ENCODE measurements at places on chromosomes 2 and 18.

GRCh38 chr2:40405465-40405864 lies 46.4 kb downstream of the SLC8A1 start:
- no peak for DNase-seq

- DNase-seq: peak; percentile 87
Measured at GRCh38 chr18:12391487-12392165, 14.6 kb upstream of the AFG3L2 start.

DNA sequence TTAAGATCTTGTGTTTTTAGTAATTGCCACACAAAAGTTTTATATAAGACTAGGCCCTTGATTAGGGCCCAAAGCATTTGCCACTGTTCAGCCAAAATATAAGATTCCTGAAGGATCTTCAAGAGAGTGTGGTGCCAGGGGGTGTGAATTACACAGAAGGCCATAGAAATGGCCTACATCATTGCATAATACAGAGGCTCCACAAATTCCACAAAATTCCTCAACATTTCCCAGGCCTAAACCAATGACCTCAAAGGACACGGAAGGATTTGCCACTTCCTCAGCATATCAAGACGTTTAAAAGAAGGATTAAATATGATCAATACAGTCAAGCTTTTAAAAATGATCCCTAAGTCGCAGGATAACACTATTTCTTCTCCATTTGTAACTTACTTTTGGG lies 24.1 kb downstream of the COL6A3 start:
- DNase-seq: no peak

- no peak for DNase-seq
Measured at GRCh38 chr2:206127656-206128055, 31.6 kb downstream of the NDUFS1 start.

DNA sequence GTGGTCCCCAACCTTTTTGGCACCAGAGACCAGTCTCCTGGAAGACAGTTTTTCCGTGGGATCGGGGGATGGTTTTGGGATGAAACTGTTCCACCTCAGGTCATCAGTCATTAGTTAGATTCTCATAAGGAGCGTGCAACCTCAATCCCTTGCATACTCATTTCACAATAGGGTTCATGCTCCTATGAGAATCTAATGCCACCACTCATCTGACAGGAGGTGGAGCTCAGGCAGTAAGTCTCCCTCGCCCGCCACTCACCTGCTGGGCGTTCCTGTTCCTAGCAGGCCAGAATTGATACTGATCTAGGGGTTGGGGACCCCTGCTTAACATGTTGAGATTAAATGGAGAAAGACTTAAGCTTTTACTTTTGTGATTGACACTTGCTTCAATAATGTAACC lies 9.9 kb downstream of the NABP1 start:
- no peak for DNase-seq

DNA sequence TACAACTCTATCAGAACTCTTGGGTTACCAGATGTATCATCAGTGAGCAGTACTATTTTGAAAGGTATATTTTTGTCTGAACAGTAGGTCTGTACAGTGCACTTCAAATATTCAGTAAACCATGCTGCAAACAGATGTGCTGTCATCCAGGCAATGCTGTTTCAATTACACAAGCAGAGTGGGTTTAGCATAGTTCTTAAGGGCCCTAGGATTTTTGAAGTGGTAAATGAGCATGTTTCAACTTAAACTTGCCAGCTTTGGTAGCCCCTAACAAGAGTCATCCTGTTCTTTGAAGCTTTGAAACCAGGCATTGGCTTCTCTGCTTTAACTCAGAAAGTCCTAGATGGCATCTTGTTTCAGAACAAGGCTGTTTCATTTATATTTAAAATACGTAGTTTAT lies 1519.9 kb downstream of the SUCLG1 start:
- DNase-seq: no peak

- no peak for DNase-seq
Measured at GRCh38 chr2:142234741-142235140, 103.9 kb upstream of the LRP1B start.

DNA sequence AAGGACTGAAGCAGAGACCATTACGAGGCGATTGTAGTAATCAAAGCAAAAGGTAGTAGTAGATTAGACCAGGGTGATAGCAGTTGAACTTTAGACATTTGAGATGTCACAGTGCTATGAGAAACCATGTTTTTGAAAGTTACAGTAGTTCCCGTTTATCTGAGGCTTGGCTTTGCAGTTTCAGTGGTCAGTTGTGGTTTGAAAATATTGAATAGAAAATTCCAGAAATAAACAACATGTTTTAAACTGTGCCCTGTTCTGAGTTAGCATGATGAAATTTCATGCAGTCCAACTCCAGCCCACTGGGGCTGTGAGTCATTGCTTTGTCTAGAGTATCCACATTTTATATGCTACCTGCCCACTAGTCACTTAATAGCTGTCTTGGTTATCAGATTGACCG lies 47.5 kb downstream of the ZNF638 start:
- DNase-seq: no peak

GRCh38 chr2:188762151-188762550 lies 212.0 kb upstream of the COL3A1 start:
- no peak for DNase-seq

- DNase-seq: no peak
Measured at GRCh38 chr2:174062934-174063333, 97.8 kb upstream of the SP3 start.

- DNase-seq: no peak
Measured at GRCh38 chr2:191253476-191253875, 8.3 kb downstream of the MYO1B start.

DNA sequence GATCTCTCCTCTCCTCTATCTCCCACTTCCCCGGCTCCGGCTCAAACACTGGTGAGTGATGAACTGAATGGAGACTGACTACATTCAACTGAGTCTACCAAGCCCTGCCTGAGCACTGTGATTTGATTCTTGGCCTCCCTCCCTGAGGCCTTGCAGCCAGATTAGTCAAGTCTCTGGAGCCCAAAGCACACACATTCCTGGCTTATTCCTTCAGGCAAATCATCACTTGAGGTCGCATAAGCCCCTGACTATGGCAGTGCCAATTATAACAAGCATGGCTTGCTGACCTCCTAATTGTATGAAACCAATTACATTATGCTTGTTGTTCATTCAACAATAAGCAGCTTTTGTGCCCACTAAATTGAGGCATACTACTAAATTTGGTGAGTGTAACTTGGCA lies 34.6 kb downstream of the EFEMP1 start:
- peak; percentile 48 for DNase-seq

Data from Ammon's horn (tissue), 1 donor.